Hippocampal formation (tissue), 2 donors: ENCODE measurements at places on chromosomes 16 and 17.
A peak's percentile ranks its signal among the peaks of the same experiment; 100 is the strongest.

- DNase-seq, result no peak
Observed at GRCh38 chr16:79848719-79849118, 248.2 kb upstream of the MAF start.

DNA sequence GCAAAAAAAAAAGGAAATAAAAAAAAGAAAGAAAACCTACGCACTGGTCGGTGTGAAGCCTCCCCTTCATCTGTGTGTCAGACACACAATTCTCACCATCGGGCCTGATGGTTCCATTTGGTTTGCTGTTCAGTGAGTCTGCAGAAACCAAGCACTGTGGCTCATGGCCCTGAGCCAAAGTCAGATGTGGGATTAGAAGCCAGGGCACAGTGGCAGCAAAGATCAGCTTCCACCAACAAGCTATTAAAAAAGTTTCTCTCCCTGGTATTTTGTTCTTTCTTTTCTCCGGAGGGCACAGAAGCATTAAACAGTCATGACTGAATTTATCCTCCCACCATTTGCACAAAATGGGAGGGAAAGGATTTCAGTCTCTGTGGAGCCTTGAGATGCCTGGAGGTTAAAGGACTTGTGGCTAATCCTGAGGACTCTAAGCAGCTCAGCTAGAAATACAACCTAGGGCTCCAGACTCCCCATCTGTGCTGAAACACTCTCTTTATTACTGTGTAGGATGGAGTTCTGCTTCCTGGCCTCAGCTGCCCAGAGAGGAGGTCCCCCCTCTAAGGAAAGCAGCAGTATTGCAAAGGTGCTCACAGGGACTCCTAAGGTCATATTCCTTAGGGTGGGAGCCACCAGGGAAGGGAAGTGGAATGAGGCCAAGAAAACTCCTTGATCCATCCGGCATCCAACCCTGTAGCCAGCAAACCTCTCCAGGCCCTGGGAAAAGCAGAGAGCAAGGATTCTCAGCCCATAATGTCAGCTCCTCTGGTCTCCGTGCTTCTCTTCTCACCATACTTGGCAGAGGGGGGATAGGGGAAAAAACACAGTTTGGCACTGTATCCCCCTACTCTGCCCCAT lies 28.2 kb downstream of the SLC39A11 start:
- no peak for DNase-seq

DNA sequence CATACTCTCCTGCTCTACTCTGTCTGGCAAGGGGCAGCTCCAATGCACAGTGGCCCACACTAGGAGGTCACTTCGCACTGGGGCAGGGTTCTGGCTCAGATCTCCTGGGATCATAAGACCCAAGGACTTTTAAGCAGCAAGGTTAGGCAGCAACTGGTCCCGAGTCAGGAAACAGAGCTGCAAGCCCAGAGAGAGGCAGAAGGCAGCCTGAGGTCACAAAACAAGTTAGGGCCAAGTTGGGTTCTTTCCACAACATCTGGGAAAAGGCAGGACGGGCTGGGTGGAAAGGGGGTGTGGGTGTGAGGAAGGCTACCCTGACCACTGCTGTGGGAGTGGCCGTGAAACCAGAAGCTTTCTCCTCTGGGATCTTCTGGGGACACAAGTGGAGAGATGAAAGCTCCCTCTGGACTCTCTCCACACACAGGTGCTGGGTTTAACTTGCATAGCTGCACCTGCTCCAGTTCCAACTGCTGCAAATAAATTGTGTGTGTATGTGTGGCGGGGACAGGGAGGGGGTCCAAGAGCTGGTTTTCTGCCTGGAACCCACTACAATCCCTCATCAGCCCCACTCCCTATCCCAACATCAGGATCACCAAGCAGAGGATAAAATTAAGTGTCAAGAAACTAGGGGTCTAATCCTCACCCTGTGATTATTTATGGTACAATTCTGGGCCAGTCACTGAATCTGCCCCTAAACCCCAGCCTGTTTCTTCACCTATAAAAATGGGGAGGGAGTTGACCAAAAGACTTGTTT lies 8.0 kb upstream of the TSPOAP1 start:
- no peak for DNase-seq

GRCh38 chr17:7835814-7836595 lies 2.0 kb downstream of the KDM6B start:
- DNase-seq, result peak; percentile 34

GRCh38 chr16:55016515-55016914 lies 85.8 kb downstream of the IRX5 start:
- no peak for DNase-seq

DNA sequence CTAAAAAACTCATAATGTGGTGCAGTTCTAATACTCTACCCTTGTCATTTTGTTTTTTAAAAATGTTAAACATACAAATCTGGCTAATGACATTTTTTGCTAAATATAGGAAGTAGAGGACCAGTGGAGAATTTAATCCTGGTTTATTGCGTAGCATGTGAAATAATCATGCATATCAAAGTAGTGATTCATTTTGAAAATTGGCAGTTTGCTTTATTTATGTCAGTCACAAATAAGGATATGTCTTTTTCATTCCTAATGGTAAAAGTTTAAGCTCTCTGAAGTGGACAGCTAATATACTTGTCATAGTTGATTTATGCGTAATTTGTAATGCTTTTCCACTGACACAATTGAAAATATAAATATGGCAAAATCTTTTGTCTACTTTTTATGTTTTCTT lies 224.2 kb downstream of the BCAS3 start:
- no peak for DNase-seq

GRCh38 chr16:29815032-29815721 lies 775 bp upstream of the PAGR1 start:
- DNase-seq, result no peak

GRCh38 chr17:39617446-39618245 lies 9.1 kb upstream of the PPP1R1B start:
- no peak for DNase-seq

DNA sequence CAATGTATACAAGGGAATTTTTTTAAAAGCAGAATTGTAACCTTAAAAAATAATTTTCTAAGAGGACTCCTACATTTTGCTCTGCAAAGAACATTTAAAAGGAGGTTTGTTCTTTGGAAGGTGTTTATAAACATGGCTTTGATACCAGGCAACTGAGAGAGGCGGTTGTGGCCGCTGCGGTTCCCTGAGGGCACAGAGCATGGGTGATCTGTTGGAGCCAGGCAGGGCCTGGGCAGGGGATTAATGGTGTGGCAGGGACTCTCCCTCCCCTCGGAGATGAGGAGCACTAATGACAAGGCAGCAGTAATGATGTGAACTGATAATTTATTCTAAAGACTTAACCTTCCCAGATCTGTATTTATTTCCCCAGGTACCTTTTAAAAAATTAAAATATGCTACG lies 65.4 kb downstream of the WWP2 start:
- DNase-seq, result no peak

DNA sequence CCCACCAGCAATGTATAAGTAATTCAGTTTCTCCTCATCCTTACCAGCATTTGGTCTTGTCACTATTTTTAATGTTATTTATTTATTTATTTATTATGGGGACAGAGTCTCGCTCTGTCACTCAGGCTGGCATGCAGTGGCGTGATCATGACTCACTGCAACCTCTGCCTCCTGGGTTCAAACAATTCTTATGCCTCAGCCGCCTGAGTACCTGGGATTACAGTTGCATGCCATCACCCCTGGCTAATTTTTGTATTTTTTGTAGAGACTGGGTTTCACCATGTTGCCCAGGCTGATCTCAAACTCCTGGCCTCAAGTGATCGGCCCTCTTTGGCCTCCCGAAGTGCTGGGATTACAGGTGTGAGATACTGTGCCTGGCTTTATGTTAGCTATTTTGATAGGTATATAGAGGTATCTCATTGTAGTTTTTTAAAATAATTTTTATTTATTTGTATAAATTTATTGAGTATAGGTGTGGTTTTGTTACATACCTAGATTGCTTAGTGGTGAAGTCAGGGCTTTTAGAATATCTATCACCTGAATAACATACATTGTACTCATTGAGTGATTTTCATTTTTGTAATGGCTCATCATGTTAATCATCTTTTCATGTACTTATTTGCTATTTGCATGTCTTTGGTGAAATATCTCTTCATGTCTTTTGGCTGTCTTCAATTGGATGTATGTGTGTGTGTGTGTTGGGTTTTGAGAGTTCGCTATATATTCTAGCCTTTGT lies 53.3 kb downstream of the TANC2 start:
- no peak for DNase-seq

GRCh38 chr16:1466968-1467521 lies 7.8 kb downstream of the CLCN7 start:
- no peak for DNase-seq

DNA sequence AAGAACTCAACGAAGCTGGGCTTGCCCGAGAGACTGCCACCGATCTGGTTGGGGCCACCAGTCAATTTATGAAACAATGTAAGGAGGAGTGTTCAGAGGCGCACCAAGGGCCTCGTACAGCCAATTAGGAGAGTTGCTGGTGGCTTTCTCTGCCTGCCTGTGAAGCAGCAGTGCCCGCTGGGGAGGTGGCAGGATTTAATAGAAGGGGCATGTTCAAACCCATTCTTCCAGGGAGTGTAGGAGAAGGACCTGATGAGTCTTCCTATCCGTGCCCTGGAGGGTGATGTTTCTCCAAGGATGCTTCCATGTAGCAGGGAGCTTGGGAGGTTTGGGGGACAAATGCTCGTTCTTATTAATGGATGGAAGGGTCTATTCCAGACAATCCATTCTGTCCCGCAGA lies 178.4 kb downstream of the CCDC182 start:
- no peak for DNase-seq

DNA sequence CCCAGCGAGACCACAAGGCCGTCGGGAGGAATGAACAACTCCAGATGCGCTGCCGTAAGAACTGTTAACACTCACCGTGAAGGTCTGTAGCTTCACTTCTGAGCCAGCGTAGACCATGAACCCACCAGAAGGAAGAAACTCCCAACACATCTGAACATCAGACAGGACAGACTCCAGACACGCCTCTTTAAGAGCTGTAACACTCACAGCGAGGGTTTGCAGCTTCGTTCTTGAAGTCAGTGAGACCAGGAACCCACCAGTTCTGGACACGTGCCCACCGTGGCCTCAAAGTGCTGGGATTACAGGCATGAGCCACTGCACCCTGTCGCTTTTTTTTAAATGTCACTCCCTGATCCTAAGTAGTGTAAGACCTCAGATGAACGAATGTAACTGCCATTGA lies 17.3 kb downstream of the KPNA2 start:
- DNase-seq, result no peak

DNA sequence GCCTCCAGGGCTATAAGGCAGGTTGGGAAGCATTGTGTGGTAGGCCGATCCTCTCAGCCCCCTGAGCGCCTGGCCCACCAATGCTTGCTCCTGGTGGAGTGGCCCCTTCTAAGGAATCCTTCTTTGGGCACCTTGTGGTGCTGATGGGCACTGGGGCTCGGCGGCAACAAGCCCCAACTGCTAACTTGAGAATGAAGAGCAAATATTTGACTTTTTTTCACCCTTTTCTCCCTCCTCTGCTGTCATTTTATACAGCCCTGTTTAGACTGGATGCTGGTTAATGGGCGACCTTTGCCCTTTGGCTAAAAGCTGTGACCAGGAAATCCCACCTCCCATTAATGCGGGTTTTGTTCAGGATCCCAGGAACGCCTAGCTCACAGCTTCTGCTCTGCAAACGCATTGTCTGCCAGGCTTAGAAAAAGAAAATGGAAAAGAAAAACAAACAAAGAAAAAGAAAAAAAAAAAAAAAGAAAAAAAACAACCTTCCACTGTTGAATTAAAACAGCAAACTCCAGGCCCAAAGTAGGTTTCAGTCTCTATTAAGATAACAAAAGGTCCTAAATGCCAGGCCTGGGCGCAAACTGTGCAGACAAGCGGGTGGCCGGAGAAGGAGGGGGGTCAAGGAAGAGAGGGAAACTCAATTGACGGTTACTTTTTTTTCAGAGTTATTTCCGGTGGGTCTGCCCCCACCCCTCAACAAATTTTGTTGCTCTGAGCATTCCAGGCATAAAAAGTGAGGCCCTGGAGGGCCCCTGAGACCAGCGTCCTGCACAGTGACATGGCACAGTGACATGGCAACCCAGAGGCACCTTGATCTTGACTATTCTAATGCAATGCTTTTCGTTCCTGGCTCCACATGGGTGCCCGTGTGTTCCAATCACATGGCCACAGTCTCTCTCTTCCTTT lies 301.4 kb downstream of the MAF start:
- DNase-seq, result no peak

DNA sequence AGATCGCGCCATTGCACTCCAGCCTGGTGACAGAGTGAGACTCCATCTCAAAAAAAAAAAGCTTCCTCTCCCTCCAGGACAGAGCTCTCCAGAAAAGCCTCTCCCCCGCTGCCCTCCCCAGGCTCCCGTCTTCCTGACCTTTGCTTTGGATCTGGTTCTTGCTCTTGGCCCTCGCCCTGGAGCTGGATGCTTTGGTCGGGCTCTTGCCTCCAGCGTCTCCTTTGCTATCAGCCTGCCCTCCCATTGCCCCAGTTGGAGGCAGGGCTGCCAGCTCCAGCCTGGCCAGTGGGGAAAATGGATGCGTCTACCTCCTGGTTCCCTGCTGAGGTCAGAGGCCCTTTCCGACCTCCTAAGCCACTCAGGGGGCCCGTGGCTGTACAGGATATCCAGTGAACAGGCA lies 35.9 kb downstream of the TRARG1 start:
- DNase-seq, result no peak

- DNase-seq, result no peak
Observed at GRCh38 chr16:67845291-67846062, 1.3 kb upstream of the NUTF2 start.

DNA sequence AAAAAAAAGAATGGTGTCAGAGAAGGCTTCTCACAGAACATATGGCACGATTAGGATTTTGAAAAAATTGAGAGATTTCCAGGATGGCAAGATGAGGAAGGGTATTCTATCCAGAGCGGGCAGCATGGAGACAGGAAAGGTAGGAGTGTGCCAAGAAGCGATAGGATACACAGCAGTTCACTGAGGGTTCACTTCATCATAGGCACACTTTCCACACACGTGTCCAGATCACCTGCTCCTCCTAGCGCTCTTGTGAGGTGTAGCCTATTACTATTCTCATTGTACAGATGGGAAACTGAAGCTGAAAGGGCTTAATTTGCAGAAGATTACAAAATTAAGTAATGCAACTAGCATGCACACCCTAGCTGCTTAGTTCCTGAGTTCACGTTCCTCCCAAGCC lies 6.2 kb upstream of the ELAC2 start:
- no peak for DNase-seq

DNA sequence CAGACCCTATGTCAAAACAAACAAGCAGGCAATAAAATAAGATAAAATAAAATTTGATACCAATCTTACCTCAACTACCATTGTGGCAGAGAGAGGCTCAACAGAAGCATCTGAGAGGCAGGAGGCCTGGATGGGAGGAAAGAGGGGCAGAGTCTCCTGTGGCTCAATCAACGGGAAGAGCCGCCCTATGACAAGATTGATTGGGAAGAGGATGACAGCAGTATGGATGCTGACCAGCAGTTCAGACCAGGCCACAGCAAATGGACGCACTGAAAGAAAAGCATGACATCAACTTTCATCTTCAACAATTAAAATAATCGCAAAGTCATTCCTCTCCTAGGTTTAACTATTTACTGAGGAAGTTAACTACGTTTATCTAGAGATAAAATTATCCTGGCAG lies 47.4 kb downstream of the PKD1L3 start:
- no peak for DNase-seq

GRCh38 chr17:80584176-80584905 lies 39.7 kb downstream of the RPTOR start:
- no peak for DNase-seq

GRCh38 chr16:57374067-57374534 lies 1.8 kb downstream of the CX3CL1 start:
- DNase-seq, result no peak
